ENCODE measurements at places on chromosomes 1 and 21.
A peak's percentile ranks its signal among the peaks of the same experiment; 100 is the strongest.

GRCh38 chr1:17195731-17196130, 9.2 kb upstream of the PADI1 start:
- no peak for DNase-seq

- no peak for DNase-seq
Measured at GRCh38 chr1:31744165-31744888, 19.8 kb downstream of the ADGRB2 start.

DNA sequence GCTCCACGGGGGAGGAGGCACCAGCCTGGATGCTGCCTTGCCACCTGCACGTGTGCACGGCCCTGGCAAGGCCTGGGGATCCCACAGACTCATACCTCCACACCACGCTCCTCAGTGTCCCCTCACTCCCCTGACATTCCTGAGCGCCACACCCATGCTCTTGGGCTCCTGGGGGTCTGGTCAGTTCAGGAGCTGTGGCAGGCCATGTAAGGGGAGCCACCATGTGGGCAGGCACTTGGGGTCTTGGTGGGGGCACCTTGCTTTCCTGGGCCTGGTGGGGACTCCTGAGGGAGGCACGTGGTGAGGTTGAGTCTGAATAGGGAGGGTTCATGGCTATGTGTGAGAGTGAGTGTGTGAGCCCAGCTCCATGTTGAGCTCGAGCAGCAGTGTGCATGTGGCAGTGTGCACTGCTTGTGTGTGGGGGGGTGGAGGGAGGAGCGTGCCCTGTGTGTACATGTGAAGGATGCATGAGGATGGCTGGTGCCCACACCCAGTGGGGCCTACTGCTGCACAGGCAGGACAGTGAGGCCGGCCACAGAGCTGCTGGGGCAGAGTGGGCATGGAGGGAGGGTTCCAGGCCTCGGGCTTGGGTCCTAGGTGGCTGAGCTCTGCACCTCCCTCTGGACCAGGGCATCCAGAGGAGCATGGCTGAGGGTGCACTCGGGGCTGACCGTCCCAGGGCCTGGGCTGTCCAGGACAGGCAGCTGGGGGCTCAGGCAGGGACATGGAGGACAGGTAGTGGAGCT, 1.6 kb downstream of the GJC2 start:
- no peak for DNase-seq

- no peak for DNase-seq
Measured at GRCh38 chr1:220368352-220369265, 96.4 kb upstream of the RAB3GAP2 start.

- no peak for DNase-seq
Measured at GRCh38 chr1:110513511-110513910, 5.5 kb downstream of the KCNA10 start.

GRCh38 chr1:53942127-53942957, 3.2 kb downstream of the IFT25 start:
- no peak for DNase-seq

- no peak for DNase-seq
Measured at GRCh38 chr1:94670273-94670672, 128.7 kb upstream of the F3 start.

DNA sequence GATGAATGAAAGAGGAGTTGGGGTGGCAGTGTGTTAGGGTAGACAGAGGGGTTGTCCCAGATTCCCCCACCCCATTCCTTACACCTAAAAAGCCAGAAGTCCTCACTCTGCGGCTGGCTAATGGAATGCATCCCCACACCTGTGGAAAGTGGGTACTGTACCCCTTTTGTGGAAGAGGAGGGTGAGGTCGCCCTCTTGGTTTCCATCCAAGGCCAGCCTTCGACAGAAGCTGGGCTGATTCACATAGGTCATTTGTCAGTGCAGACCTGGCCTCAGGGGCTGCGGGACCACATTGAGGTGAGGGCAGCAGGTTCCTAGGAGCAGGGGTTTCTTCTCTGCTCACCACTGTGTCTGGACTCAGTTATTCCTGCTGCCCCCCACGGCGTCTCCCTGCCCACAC, 671.6 kb downstream of the MATN1 start:
- no peak for DNase-seq

DNA sequence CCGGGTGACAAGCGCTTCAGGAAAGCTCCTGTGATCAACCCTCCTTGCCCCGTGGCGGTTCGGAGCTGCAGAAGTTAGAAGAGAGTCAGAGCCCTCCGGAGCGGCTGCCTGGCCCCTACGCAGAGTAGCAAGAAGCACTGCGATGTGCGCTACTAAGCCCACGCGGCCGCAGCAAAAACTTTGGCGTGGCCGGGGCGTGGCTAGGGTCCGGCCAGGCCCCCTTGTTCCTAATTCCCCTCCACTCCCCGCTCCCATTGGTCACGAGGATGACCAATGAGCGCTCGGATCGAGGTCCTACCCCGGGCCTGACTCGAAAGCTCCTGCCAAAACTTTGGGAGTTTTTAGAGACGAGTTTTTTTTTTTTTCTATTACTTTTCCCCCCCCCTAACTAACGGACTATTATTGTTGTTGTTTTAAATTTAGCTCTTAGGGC, at the start of gene HLX:
HLX (plus strand) TSS at position 368 of the 433 bp plus-strand sequence. CDS start 415 bp downstream, outside the sequence.
- DNase-seq, result peak; percentile 48

GRCh38 chr1:32372149-32372756, 9.9 kb downstream of the TSSK3 start:
- peak; percentile 43 for DNase-seq

DNA sequence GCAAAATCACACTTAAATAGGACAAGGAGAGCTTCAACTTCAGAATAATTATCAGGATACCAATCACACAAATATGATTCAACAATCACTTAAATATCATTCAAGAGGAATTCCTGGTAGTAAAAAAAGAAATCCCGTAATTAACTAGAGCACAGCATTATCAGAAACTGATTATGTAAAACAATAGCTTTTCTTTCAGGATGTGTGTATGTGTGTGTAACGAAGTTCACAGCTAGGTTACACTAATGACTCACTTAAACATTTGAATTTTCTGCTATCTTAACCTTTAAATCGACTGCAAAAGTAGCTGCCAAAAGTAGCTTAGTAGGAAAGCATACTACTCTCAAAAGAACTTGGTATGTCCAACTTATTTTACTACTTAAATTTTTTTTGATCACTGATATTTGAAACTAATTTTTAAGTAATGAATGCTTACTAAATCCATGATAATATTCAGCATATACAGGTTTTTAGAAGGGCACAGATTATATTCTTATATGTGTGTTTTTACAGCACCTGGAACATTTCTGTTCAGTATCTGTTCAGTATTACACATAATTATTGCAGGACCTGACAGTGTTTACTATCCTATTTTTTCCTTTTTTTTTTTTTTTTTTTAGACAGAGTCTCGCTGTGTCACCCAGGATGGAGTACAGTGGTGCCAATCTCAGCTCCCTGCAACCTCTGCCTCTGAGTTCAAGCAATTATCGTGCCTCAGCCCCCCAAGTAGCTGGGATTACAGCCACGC, 4.2 kb downstream of the RERE start:
- no peak for DNase-seq

DNA sequence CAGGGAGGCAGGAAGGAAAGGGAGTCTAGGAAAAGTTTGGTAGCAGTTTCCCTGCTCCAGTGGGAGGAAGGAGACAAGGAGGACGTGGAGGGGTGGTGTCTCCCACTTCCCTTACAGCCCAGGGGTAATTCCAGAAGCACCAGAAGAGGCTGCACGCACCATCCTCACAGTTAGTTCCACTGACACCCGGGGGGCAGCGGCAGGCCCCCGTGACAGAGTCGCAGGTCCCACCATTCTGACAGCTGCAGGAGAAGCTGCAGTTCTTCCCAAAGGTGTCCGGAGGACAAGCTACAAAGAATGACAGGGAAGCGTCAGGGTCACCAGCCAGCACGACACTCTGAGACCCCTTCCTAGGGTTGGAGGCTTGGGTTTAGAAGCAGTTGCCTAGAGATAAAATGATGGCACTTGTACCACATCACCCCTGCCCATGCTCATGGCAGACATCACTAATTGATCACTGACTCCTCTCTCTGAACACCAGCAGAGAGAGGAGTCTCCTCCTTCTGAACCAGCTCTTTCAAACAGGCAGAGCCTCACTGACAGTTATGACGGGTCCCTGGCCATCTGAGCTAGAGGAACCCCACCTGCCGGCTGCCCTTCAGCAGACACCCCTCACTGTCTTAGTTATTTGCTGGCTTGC, 53.3 kb downstream of the ARHGEF16 start:
- DNase-seq, result no peak

DNA sequence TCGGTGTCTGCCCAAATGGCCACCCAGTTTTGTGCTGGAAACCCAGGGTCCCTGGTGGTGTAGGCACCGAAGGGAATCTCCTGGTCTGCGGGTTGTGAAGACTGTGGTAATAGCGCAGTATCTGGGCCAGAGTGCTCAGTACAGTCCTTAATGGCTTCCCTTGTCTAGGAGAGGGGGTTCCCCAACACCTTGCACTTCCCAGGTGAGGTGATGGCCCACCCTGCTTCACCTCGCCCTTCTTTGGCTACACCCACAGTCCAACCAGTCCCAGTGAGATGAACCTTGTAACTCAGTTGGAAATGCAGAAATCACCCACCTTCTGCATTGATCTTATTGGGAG, 402.4 kb downstream of the SRGAP2C start:
- DNase-seq, result no peak

DNA sequence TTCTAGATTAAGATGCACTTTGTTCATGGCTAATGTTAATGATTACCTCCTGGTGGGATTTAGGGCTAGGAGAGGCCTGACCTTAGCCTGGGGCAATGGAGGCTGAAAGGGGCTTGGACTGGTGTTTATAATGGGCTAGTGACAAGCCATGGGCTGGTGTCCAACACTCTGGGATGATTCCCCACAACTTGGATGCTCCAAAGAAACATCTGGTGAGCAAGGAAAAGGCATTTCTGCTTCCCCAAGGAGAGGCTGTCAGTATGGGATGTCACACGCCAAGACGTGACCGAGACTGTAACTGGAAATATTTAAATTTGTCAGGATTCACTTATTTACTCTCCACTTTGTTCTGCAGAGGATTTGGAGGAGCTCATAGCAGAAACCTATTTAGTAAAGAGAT, 45.2 kb downstream of the PTPRU start:
- DNase-seq, result no peak

Measured in stimulated activated CD4-positive, alpha-beta T cell treated with anti-CD3 and anti-CD28 coated beads, Interleukin-15, amount 100 ng/mL, for 24 hours (primary cell).